Stimulated activated CD8-positive, alpha-beta memory T cell treated with anti-CD3 and anti-CD28 coated beads, Interleukin-4, amount 100 ng/mL, for 4 hours (primary cell): ENCODE measurements at places on chromosomes 1 and 21.

DNA sequence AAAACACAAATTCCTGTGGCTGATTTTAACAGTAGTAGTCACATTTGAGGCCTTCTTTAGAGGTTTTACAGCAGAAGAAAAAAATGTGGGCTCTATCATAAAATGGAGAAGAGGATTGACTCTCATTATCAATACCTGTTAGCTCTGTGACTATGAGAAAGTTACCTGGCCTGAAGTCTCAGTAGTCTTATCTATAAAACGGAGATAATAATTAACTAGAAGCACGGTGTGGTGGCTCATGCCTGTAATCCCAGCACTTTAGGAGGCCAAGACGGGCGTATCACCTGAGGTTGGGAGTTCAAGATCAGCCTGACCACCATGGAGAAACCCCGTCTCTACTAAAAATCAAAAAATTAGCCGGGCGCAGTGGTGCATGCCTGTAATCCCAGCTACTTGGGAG is 90.4 kb upstream of the PLPPR4 start:
- DNase-seq = no peak

GRCh38 chr21:42424914-42425541 is 21.3 kb downstream of the UBASH3A start:
- no peak for DNase-seq

GRCh38 chr1:231626951-231627614 is 493 bp downstream of the DISC1 start:
- DNase-seq = no peak

DNA sequence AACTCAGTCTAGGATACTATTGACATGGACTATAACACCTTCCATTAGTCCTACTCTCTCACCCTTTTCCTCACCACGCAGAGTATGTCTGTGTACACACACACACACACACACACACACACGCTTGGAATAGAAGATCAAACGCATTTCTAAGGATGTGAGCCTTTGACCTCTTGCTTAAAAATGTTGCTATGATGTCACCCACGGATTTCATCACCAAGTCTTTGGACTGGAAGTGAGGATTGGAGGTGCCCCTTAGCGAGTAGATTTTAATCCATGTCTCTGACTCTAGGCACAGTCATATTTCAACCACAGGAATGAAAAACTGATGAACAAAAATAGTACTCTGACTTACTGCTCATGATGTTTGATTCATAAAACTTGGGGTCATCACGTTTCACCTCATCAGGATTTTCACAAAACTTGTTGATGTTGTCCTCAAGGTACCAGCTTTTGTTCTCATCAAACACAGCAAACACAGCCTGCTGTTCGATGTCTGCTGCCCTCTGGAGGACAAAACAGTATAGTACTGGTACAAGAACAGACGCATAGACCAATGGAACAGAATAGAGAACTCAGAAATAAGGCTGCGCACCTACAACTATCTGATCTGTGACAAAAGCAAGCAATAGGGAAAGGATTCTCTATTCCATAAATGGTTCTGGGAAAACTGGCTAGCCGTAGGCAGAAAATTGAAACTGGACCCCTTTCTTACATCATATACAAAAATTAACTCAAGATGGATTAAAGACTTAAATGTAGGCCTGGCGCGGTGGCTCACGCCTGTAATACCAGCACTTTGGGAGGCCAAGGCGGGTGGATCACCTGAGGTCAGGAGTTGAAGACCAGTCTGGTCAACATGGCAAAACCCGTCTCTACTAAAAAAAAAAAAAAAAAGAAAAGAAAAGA is 39.9 kb downstream of the F5 start:
- peak; percentile 16 for DNase-seq

DNA sequence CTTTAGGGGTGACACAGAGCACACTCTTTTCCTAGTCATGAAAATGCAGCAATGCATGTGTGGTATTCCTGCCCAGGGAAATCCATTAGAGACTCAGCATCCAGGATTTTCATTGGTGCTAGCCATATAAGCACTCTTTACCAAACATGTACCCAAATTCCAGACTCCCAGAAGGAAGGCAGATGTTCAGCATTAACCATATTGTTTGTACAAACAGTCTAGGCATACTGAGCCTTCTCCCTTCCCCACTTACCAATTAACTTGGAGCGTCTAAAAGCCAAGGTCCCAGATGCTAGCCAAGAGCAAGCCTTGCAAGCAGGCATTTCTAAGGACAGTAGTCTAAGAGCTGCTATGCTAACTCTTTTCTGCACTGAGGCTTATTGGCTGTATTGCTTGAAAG is 27.9 kb downstream of the ZBED6 start:
- DNase-seq = no peak

DNA sequence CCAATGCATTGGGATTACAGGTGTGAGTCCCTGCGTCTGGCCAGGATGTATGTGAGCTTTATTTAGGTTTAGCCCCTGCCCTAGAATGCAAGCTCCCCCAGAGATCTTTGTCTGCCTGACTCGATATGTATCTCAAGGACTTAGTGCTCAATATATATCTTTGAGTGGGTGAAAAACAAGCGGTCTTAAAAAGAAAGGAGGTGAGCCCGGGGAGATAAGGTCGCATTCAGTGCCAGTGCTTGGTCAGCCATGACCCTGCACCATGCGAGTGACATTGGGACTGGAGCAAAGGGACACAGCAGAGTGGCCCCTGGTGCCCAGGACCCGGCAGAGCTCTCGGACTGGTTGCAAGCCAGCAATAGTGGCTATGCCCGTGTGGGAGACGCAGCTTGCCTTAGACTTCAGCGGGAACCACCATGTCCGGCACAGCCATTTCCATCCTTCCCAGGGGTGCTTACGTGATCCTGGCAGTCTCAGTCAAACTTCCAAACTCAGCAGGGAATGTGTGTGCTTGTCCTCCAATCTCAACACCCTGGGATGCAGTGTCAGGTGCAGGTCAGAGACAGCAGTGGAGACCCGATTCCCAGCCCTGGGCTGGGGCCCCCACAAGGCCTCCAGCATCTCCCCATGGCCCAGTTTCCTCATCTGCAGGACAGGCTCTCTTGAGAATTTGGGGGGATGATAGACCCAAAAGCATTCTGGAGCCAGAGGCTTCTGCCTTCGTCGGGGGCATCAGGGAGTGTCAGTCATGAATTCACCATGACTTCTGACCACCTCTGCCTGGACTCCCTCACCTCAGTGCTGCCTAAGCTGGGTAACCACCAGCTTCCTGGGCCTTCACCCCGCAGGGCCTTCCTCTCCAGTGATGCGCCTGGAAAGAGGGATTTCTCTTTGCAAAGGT is 1.8 kb downstream of the MX2 start:
- no peak for DNase-seq

DNA sequence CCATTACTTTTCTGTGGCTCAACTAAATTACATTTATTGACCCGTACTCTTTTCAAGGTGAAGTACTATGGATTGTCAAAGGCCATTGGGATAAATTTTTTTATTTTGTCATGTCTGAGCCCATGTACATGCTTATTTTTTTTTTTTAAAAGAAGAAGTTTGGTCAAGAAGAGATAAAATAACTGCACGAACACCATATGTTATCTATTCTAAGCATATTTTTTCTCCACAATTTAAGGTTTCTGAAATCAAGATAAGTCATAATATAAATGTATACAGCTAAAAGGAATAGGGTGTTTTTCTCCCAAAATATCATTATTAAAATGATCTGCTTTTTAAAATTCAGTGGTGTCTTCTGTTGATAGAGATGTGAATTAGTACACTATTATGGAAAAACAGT is 35.0 kb upstream of the SH2D1B start:
- DNase-seq = no peak

GRCh38 chr1:178632653-178633052 is 92.4 kb upstream of the RALGPS2 start:
- DNase-seq = no peak

GRCh38 chr1:27074175-27074780 is 61.6 kb upstream of the TENT5B start:
- DNase-seq = no peak
